Kidney (tissue), 22 donors: ENCODE measurements at places on chromosomes 12 and 14. TPM values are rescaled to one million over a fixed set of nuclear protein-coding genes. Genes with fewer than 3 reads are reported as not detected.

Gene B3GNT4
- 8.0 TPM for polyA plus RNA-seq

Gene ALX1
- polyA plus RNA-seq: 0.90 TPM

Gene HOXC10
- 49.7 TPM for polyA plus RNA-seq

DNA sequence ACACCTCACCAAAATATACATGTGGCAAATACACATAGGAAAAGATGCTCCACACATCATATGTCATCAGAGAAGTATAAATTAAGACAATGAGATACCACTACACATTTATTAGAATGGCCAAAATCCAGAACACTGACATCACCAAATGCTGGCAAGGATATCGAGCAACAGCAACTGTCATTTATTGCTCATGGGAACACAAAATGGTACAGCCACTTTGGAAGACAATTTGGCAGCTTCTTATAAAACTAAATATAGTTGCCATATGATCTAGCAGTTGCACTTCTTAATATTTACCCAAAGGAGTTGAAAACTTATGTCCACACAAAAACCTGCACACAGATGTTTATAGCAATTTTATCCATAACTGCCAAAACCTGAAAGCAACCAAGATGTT, 7.0 kb upstream of the KCNK13 start:
- H3K36me3 ChIP-seq: no peaks in the 10 kb centered on the region
- peaks cover 2% of the 10 kb centered on the region for H3K27me3 ChIP-seq
- H3K27ac ChIP-seq: no peak overlapping the region
- H3K4me3 ChIP-seq: no peak overlapping the region
- DNase-seq: no peak

- H3K27ac ChIP-seq: no peak overlapping the region
- H3K4me1 ChIP-seq: no peaks in the 10 kb centered on the region
- H3K27me3 ChIP-seq: no peaks in the 10 kb centered on the region
- no peak for DNase-seq
- no peak overlapping the region for H3K4me3 ChIP-seq
Observed at GRCh38 chr12:123690191-123690840, 19.4 kb downstream of the TCTN2 start.

GRCh38 chr12:96907671-96908422, 790 bp downstream of the NEDD1 start:
- H3K36me3 ChIP-seq: no peaks in the 10 kb centered on the region
- H3K27ac ChIP-seq: peak overlapping the region; percentile 82
- DNase-seq: peak; percentile 60
- no peaks in the 10 kb centered on the region for H3K27me3 ChIP-seq
- H3K4me3 ChIP-seq: peak overlapping the region; percentile 100
- peaks cover 16% of the 10 kb centered on the region for H3K4me1 ChIP-seq

GRCh38 chr12:53625373-53625945, 723 bp downstream of the ATF7 start:
- peak overlapping the region; percentile 88 for H3K4me3 ChIP-seq
- H3K36me3 ChIP-seq: no peaks in the 10 kb centered on the region
- no peaks in the 10 kb centered on the region for H3K27me3 ChIP-seq
- DNase-seq: no peak
- H3K27ac ChIP-seq: peak overlapping the region; percentile 98
- peaks cover 17% of the 10 kb centered on the region for H3K4me1 ChIP-seq

DNA sequence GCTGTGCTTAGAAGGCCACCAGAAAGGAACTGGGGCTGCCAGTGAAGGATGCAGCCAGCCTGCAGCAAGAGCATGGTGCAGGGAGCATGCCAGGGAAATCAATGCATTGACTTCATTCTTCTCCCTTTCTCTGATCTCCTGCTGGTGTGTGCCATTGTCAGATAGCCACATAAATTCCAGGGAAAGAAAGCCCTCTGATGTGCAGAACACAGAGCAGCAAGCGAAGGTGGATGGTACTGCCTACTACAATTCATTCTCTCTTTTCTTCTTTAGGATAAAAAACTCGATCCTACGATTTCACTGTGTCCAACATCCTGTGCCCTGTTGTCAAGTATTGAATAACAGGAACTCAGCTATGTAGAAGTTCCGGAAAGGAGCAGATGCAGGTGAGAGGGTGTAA, 446.7 kb upstream of the TMEM132C start:
- no peaks in the 10 kb centered on the region for H3K36me3 ChIP-seq
- no peak overlapping the region for H3K27ac ChIP-seq
- no peaks in the 10 kb centered on the region for H3K4me1 ChIP-seq
- H3K4me3 ChIP-seq: no peak overlapping the region
- no peak for DNase-seq
- no peaks in the 10 kb centered on the region for H3K27me3 ChIP-seq
